ENCODE measurements at places on chromosomes 4 and X.
A peak's percentile ranks its signal among the peaks of the same experiment; 100 is the strongest.

DNA sequence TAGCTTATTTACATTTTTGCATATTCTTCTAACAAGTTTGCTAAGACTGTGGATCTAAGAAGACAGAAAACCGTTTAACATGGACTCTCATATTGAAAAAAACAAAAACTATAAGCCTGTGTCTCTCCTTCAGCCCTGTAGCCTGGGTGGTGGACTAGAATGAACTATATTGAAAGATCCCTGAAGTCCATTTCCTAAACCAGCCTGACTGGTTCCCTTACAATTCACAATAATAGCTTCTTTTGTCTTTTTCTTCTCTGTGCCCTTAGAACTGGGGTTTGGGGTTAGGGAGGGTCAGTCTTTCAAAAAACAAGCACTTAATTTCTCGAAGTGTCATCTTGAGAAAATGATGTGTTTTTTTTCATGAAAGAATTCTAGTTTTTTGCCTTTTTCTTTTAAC, 59.0 kb downstream of the GSTCD start:
- no peak for DNase-seq

- no peak for DNase-seq
Measured at GRCh38 chr4:25406081-25406692, 29.1 kb downstream of the ANAPC4 start.

DNA sequence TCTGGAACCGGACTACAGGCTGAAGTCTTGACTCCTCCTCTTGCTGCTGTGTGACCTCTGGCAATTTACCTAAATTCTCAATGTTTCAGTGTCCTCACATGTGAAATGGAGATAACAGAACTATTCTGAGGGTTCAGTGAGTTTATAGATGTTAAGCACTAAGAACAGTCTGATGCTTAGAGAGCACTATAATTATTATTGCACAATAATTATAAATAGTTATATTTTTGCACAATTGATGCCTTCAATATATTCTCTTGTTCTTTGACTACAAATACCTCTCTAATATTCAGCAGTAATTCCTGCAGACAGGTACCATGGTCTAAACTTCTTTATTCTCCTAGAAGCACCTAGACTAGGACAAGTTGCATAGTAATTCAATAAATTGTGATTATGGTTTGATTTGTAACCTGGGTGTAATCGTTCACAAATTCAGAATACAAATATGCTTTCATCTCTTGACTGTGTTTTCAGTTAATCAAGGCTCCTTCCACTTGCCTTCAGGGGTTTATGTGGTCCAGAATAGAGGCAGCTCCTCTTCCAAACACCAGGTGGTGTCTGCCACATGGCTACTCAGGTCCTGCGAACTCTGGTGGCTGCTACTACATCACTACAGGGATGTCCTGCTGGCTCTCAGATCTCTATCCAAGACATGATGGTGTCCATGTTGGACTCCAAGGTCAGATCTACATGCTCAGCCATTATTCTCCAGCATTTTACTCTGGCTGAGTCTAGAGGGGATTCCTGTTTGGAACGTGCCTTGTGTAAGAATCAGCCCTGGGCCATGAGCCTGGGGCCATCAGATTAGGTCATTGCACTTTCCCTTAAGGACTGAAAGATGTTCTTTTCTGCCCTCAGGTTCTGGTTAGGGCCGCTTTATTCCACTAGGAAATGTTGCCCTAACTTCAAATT, 103.4 kb downstream of the QRFPR start:
- no peak for DNase-seq

- no peak for DNase-seq
Measured at GRCh38 chrX:84175958-84176357, 12.0 kb downstream of the RPS6KA6 start.

GRCh38 chr4:168632301-168632725, 135.5 kb downstream of the PALLD start:
- DNase-seq: peak; percentile 79

GRCh38 chr4:63505714-63506460, 903.4 kb downstream of the TECRL start:
- DNase-seq: peak; percentile 37

GRCh38 chr4:138199568-138200235, 42.4 kb downstream of the SLC7A11 start:
- no peak for DNase-seq

DNA sequence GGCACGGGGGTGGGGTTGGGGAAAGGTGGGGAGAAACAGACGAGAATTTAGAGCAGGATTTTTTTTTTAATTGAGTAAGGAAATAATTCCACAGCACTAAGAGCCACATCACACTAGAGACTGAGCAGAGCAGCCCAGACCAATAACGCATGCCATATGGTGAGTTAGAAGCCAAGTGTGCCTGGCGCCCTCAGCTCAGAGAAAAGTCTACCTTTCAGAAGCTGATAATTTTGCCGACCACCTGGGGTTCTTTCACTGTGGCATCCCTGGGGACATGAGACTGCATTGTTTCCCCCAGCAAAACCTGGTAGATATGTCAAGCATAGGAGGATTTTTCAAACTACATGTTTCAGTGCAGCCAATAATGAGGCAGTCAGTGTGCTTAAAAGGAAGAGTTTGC, 516.8 kb downstream of the SMARCA1 start:
- DNase-seq: no peak

GRCh38 chr4:182245041-182245440, 1.8 kb downstream of the TENM3 start:
- no peak for DNase-seq

- no peak for DNase-seq
Measured at GRCh38 chr4:145319751-145320150, 139.4 kb upstream of the OTUD4 start.

- no peak for DNase-seq
Measured at GRCh38 chrX:55818673-55819375, 101.3 kb downstream of the RRAGB start.

GRCh38 chrX:1520350-1520749, 16.6 kb downstream of the P2RY8 start:
- no peak for DNase-seq

DNA sequence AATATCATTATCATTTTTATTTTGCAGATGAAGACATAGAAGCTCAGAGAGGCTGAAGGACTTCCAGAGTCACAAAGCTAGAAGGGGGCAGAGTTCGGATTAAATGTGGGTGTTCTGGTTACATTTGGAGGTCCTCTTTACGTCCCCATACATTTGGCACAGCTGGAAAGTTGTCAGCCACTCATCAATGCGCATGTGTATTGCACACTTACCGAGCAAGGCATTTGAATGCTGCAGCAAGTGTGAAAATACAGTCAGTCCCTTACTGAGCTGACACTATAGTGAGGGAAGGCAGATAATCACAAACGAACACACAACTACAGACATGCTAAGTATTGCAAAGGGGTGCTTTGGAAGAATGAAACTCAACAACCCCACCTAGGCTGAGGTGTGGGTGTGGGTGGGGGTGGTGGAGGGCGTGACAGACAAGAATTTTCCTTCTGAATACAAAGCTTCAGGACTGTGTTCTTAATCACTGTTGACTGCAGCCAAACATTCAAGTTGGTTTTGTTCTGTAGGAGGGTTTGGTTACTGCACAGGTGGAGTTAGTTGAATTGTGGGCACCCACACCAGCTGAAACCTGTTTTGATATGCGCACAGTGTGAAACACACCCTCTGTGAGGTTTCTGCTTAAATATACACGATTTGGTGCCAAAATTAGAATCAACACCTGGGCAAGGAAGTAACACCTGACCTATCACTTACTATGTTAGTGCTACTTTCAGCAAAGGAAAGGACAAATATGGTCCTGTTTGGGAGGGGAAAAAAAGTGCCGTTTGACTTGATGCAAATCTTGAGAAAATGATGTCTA, 72.4 kb downstream of the COQ2 start:
- no peak for DNase-seq

GRCh38 chrX:102650903-102651241, 411 bp upstream of the GPRASP1 start:
- no peak for DNase-seq

GRCh38 chrX:25531096-25531495, 515.3 kb upstream of the ARX start:
- DNase-seq: peak; percentile 21

DNA sequence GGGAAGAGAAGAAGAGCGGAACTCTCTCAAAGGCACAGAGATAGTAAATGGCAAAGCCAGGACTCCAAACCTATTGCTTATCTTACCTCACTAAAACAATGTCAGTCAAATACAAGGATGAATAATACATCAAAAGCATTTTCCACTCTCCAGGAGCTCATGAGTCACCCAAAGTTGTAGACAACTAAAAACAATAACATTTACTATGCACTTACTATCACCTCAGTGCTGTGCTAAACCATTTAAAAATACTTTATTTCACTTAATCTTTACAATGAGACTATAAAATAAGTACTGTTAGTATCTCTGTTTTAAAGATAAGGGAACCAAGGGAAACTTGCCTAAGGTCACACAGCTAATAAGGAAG, 163.2 kb upstream of the SPANXC start:
- no peak for DNase-seq

- DNase-seq: no peak
Measured at GRCh38 chrX:111352424-111352823, 59.6 kb downstream of the DCX start.

DNA sequence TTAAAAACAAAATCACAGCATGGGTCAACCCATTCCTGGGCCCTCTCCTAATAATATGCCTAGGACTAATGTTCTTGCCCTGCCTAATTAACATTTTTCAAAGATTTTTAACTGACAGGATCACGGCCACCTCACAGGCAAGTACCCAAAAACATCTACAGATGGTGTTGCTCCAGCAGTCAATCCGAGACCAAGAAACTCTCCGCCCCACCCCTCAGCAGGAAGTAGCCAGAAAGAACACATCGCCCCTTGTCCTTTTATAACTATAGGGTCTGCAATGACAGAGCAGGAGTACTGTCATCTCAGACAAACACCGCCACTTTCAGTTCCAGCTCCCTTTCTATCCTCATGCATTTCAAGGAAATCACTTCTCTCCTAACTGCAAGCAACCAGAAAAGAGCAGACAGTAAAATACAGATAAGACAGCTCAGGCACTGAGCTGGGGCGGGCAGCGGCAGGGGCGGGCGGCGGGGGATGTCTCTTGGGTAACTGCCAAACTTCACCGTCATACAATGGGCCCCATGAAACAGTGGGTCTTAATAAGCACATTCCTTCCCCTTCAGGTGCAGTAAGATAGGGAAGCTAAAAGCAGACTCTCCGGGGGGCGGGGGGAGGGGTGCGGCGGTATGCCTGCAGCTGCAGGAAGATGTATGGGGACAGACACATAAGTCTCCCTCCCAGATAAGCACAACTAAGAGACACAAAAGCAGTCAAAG, 67.4 kb downstream of the ZNF182 start:
- DNase-seq: peak; percentile 1

- DNase-seq: no peak
Measured at GRCh38 chrX:115948018-115948923, 222.3 kb upstream of the AGTR2 start.

- no peak for DNase-seq
Measured at GRCh38 chrX:70025464-70025863, 24.3 kb downstream of the AWAT2 start.

- DNase-seq: no peak
Measured at GRCh38 chr4:118171381-118171780, 137.1 kb downstream of the NDST3 start.

- DNase-seq: peak; percentile 85
Measured at GRCh38 chr4:151169223-151169622, 69.8 kb downstream of the RPS3A start.

DNA sequence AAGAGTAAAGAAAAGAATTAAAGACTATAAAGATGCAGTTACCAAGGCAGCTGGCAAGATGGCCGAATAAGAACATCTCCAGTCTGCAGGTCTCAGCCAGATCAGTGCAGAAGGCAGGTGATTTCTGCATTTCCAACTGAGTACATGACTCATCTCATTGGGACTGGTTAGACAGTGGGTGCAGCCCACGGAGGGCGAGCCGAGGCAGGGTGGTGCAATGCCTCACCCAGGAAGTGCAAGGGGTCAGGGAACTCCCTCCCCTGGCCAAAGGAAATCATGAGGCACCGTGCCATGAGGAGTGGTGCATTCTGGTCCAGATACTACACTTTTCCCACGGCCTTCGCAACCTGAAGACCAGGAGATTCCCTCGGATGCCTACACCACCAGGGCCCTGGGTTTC, 20.5 kb downstream of the SPIN4 start:
- DNase-seq: no peak

GRCh38 chr4:40865696-40866095, 115.9 kb downstream of the NSUN7 start:
- DNase-seq: no peak

DNA sequence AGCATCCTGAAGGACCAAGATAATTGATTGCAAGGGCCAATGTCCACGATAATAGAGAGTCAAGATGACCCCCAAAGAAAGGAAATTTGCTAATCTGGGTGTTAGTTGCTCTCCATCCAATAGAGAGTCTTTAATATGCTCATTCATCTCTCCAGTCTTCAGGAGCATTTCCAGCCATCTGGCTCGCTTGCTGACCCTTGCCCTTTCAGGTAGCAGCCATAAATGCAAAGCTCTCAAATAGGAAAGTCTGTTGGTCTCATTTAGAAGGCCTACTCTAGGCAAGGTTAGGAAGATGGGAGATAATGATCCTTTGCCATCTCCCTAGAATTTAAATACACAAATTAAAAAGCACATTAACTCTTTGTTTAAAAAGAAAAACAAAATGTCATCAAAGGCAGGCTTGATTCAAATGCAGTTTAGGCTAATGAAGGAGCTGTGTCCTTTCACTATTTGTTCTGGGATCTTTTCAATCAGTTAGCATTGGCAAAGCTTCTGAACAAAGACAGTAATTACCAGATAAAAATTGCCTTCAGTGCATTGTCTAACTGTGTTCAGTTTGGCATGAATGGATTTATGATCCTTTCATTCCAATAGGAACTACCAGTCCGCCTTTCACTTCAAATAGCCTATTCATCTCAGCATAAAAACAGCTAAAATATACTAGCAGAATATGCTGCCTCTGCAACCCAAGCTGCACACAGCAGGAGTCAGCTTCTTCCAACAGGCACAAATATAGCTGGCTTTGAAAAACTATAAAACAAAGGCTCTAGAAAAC, 49.6 kb upstream of the ATXN3L start:
- DNase-seq: peak; percentile 42

DNA sequence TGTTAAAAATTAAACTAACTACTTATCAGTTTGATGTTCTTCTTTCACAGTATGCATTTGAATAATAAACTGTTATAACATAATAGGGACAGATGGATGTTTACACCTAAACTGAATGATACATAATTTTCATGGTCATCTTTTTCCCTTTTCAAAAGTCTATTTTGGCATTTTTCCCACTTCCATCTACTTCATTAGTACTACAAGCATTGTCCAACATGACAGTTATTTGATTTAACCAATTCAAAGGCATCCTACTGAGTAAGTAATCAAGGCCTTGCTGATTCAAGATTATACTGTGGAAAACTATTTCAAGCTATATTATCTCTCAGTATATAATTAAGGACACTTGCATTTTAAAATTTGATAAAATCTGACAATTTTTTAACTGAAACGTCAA, 212.9 kb downstream of the FAT4 start:
- DNase-seq: peak; percentile 59

DNA sequence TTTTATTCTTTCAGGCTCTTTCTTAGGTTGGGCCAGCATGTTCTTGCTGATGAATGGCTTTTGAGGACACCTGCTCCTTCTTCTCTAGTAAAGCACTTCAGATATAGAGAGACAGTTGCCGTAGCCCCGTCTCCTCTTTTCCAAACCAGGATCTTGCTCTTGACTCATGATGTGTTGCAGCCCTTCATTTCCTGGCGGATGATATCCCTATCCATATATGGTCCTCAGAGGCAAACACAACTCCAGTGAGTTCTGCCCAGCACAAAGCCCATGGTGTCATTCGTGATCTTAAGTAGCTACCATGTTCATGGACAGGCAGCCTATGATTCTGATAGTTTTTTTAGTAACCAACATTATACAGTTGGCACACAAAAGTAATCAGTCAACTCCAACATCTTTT, 59.8 kb upstream of the ACSL1 start:
- no peak for DNase-seq

GRCh38 chr4:74197080-74197479, 39.2 kb downstream of the MTHFD2L start:
- no peak for DNase-seq

All from eye (tissue), 1 donor.